ENCODE measurements at places on chromosomes 3 and 15.
A peak's percentile ranks its signal among the peaks of the same experiment; 100 is the strongest.

DNA sequence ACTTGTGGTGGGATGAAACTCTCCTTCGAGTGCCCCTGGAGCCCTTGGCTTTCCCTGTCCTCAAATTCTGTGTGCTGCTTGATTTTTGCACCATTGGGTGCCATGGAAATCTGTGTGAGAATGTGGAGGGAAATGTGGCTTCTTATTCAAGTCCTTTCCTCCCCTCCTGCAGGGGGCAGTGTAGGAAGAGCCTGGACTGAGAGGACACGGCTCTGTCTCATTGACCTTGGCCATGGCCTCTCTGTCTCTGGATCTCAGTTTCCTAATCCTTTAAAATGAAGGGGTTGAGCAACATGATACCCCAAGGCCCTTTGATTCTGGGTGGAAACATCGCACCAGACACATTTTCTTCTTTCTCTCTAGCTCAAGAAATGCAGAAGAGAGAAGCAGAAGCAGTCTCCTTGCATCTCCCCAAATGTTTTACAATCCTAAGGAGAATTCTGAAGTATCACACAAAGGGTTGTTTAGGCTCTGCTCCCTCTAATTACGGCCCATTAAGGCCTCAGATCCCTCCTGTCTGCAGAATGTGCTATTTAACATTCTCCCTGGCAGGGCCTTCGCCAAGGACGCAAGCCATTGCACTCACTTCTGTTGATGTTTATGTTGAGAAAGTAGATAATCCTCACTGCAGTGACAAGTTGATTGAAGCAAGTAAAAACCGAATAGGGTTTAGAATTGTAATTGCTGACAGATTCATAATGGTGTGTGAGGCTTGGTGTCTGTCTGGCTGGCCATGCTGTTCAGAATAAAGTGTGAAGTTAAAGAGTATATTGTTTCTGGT lies 169.1 kb downstream of the TPRG1 start:
- DNase-seq, result no peak

DNA sequence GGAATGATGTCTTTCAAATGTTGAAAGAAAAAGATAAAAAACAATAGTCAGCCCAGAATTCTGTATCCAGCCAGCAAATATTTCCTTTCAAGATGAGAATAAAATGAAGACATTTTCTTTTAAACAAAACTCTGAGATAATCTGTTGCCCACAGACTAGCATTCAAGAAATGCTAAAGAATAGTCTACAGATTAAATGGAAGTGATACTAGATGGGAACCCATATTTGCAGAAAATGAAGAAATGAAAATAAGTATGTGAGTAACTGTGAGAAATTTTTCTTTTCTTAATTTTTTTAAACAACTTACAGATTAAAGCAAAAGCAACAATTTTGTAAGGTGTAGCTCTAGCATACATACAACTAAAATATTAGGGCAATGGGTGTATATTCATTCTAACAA lies 469.8 kb downstream of the IGSF11 start:
- no peak for DNase-seq

DNA sequence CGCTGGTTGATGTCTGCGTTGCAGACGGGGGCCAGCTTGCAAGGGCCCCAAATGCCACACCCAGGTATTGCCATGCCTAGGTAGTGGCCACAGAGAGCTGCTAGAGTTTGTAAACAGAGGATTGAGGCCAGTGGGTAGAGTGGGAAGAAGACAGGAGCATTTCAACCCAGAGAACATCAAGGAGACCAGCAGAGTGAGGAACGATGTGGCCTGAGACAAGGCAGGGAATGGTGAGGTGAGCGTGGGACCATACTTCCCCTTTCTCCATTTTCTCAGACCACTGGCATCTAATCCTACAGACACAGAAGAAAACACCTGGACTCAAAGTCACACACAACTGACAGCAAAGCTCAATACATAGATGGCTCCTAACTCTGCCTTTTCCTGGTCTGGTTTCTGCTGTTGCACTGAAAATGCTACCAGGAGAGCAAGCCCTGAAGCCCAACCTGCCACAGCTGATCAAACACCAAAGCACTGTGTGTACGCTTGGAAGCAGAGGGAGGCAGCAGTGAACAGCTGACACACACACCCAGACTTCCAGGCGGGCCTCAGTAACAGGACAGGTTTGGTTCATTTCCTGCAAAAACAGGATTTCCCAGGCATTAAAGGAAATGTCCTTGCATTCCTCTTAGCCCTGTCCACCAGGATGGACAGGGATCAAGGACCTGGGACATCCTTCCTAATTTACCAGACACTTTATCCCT lies 1.6 kb downstream of the FAM174B start:
- DNase-seq, result peak; percentile 91

DNA sequence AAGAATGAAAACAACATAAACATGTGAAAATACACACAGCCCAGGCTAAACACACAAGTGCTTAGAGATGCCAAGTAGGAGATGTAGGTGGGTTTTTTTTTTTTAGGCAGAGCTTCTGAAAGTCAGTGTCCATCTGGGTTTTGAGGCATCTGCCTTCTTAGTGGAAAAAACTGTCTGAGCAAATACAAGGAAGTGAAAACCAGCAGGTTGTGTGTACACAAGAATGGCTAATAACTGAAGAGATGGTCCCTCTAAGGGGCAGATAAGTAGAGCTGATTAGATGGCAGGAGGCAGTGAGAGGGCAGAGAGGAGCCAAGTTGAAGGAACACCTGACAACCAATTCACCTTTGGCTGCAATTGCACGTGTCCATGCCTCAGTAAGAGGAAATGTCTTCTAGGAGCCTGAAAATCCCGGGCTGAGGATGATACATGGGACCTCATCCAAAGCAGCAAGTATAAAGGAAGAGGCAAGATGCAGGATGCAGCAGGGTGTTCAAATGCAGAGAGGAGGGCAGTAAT lies 34.9 kb downstream of the CYP19A1 start:
- no peak for DNase-seq

GRCh38 chr15:29638781-29639180 lies 183.5 kb downstream of the TJP1 start:
- no peak for DNase-seq

- no peak for DNase-seq
Observed at GRCh38 chr3:195082811-195083210, 188.1 kb downstream of the XXYLT1 start.

DNA sequence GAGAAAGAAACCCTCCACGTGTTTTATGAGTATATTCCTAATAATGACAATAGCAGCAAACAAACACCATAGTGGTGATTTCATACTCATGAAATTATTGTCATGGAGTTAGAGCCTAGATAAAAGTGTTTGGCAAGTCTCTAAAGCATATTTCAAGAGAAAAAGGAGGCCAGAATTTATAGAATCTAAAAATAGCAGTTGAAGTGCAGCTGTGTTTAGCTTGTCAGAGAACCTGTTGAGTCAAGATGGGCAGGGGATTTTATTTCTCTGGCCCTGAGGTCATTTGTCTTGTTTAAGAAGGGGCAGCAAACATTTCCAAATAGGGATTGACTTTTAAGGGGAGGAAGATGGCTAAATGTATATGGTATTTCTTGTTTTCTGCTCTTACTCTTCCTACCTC lies 279.6 kb upstream of the CTDSPL start:
- no peak for DNase-seq

DNA sequence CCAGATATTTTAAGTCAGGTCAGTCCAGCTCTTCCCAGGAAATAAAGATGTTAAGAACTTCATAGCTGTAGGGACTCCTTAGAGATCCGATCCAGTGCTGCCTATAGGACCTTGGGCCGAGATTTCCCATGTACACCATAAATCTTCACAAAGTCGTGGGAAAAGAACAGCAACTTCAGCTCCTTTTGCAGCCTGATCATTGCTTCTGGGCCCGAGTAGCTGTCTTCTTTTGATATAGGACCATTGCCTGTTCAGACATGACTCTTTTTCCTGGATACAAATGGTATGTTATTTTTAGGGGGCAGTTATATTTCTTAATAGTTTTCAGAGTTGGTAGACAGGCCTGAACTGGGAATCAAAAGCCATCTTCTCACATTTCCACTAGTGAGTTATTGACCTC lies 20.5 kb downstream of the IL1RAP start:
- DNase-seq, result no peak

DNA sequence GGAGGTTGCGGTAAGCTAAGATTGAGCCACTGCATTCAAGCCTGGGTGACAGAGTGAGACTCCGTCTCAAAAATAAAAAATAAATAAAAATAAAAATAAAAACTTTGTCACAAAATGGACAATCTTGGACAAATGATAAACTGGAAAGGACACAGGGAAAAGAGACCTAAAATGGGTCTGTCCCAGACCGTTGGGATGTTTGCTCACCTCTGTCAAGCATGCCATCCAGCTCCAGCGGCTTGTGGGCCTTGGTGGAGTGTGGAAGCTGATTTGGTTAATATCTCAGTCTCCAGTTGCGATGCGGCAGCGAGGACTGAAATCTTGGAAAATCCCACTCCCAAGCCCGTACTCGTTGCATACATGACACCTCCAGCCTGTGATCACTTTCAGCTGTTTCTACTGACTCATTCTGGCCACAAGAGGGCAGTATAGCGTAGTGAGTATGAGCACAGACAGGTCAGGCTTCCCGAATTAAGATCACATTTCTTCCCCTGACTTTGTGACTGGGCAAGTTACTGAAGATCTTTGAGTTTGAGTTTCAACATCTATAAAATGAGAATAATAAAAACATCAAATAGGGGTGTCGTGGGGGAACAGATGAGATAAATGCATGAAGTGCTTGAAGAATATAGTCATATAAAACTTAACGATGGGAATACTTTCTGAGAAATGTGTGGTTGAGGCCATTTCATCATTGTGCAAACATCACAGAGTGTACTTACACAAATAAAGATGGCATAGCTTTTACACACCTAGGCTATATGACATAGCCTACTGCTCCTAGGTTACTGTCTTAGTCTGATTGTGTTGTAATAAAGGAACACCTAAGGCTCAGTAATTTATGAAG lies 19.6 kb upstream of the MOBP start:
- peak; percentile 82 for DNase-seq

DNA sequence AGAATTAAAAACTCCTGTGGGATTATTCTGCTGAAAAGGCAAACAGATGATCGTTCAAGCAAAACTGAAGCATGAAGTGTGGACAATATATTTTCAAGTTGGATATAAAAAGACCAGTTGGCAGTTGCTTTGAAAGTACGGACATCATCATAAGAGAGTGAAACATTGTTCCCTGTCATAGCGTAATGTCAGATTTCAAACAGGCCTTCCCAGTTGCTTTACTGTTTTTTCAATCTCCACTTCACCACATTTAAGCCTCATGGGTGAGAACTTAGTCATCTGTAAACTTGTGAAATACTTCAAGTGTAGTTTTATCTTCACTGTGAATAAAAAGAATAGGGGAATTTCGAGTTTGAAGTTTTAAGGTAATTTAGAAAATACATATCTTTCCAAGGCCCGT lies 435.1 kb upstream of the CNTN3 start:
- DNase-seq, result no peak

DNA sequence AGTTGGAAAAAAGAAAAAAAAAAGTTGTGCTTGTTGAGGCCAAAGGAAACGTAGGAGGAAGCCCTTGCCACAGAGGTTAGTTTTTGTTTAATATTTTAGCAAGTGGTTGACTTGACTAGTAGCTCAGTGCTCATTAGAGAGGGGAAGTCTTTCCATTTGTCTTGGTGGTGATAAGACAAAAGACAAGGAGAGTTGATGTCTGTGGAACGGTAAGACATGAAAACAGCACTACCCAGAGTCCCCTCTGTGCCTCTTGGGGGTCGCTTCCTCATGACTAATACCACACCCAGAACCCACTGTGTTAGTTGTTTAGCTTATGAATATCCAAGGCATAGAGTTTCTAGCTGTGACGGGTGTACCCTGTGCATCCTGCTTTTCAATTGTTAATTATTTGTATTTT lies 211.4 kb downstream of the ITPR1 start:
- DNase-seq, result no peak

- no peak for DNase-seq
Observed at GRCh38 chr3:138367911-138368310, 19.5 kb downstream of the MRAS start.

DNA sequence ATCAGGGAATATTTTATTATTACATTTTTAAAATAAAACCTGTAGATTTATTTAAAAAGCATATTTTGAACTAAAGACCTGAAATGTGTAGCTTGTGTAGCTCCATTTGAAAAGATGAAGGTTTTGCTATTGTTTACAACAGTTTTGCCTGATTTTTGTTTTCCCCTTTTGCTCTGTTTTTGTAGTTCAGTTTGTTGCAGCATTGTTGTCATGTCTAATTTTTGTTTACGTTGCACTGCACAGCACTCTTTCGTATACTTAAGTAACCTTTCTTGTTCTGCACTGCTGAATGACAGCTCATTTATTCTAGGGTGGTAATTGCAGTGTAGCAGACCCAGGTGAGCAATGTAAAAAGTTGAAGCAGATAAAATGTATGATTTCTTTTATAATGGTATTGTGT lies 435.8 kb downstream of the LPP start:
- DNase-seq, result no peak

Measured in NCI-H2081 (cell line).